ENCODE measurements at places on chromosomes 7 and 10.
A peak's percentile ranks its signal among the peaks of the same experiment; 100 is the strongest.

- DNase-seq, result no peak
Measured at GRCh38 chr7:132537456-132538145, 38.7 kb downstream of the PLXNA4 start.

- DNase-seq, result peak; percentile 30
Measured at GRCh38 chr7:157471259-157472125, 134.7 kb downstream of the DNAJB6 start.

GRCh38 chr10:63744060-63744941 lies 223.1 kb downstream of the REEP3 start:
- DNase-seq, result no peak

- DNase-seq, result no peak
Measured at GRCh38 chr7:104960741-104961448, 53.1 kb upstream of the KMT2E start.

- DNase-seq, result no peak
Measured at GRCh38 chr7:134985894-134986362, 380 bp upstream of the AGBL3 start.

- DNase-seq, result no peak
Measured at GRCh38 chr10:88858491-88858890, 6.8 kb upstream of the ANKRD22 start.

DNA sequence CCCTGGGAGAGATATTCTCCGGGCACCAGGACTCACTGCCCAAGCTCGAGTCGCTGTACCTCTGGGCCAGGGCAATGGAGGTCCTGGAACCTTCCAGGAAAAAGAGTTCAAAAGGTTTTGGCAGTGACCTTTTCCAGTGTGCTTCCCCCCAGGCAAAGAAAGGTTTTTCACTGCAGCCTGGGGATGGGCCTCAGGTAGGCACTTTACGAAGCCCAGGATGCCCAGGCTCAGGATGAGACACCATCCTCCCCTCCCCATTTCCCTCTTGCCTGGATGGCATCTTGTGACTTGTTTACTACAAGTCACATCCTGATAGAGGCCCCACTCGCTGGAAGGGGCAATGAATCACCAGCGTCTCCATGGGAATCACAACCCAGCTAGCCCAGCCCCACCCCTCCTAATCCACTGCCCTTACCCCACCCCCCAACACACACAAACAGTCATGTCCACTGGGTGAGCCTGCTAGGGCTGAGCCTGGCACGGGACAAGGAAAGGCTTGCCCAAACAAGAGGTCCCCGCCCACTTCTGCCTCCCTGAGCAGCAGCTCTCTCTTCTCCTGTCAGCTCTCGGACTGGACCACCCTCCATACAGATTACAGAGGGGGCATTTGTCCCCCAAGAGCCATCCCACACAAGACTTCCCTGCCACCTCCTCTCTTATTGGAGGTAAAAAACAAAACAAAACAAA lies 93.8 kb upstream of the SMNDC1 start:
- no peak for DNase-seq

- DNase-seq, result no peak
Measured at GRCh38 chr10:8407501-8408021, 353.1 kb downstream of the GATA3 start.

DNA sequence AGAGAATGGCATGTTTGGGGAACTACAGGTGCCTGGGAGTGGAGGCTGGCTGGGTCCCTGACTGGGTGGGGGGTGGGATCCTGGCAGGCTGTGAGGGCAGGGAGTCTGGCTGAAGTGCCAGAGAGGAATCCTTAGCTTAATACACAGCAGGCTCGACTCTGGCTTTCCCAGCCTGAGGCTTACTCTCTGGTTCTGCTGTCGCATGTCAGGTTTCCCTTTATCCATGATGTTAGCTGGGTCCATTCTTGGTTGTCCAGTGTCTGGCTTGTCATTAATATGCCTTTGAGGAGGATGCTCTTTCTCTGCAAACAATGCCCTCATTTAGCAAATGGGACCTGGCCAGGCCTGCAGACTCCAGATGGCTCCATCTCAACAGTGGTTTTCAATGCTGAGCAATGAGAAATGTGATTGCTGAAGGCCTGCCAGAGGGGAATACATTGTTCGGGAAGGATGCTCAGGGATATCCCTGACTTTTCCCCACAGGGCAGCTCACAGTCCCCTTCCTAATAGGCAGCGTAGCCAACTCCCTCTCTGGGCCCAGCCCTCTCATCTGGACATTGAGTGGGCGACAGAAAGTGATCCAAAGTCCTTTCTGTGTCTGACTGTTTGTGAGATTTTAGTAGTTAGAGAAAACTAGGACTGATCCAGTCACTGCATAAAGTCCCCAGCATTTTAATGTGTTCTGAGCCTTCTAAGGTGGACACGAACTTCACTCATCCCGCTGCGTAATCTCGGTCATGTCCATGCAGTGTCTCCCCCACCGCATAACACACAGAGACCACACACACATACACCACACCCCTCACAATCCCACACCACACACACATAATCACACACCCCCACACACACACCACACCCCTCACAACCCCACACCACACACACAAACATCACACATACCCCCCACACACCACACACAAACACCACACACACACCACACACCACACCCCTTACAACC lies 124.9 kb downstream of the ANLN start:
- no peak for DNase-seq

DNA sequence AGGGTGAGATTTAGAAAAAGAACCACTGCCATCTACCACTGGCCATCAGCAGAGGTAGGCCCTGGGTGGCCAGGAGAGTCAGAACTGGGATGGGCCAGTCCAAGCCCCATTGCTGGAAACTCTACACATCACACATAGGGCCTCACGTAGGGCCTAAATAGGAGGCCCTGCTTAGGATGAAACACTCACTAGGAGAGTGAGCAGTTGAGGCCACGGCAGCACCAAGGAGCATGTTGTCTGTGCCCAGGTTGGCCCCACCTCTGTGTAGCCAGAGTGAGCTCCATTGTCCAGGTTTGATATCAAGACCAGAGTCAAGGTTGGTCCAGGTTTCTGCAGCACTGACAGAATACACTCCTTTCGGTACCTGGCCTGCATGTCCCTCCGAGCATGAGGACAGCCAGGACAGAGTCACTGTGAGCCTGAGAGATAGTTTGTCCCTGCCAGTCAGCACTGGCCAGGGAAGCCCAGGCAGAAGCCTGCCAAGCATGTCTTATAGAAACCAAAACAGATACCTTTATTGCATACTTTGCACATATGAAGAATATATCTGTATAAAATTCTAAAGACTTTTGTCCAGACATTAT lies 77.9 kb upstream of the CAMK2B start:
- no peak for DNase-seq

DNA sequence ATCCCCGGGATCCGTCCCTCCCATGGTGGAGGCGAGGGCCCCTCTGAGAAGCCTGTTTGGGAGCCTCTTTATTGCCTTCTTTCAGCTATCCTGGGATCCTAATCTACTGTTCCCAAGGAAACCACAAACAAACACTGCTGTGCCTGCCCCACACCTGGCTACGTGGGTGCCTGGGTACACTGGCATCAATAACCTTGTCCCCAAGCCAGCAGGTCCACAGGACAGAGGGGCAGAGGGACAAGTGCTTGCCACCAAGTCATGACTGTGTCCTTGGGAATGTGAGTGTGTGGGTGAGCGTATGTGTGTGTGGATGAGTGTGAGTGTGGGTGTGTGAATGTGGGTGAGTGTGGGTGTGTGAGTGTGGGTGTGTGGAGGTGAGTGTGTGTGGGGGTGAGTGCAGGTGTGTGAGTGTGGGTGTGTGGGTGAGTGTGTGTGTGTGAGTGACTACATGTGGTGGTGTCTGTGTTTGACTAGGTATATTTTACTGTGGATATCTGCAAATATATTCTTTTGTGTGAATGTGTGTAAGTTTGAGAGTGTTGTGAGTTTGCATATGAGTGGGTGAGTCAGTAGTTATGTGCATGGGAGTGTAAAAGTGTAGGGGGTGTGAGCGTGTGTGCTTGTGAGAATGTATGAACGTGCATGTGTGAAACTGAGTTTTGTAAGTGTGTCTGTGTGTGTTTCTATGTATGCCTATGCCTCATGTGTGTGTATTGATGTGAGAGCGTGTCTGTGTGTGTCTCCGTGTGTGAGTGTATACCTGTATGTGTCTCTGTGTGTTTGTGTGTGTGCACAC lies 96.1 kb downstream of the TNS3 start:
- no peak for DNase-seq

DNA sequence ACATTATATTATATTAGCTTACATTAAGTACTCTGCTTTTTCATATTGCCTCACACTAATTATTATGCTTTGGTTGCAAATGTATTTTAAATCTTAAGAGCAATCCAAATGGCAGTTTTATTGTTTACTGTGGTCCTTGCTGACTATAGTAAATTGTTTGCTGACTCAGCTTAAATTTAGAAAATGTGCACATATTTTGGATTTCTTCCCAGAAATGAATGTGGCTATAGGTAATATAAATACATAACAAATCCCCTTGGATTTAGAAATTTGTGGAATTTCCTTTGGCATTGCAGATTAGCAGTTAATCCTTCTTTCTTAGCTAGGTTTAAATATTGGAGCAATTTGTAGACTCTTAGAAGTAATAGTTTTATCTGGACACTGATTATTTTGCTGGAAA lies 565.8 kb downstream of the NRG3 start:
- DNase-seq, result no peak

- no peak for DNase-seq
Measured at GRCh38 chr7:143369678-143370651, 7.5 kb upstream of the FAM131B start.

GRCh38 chr10:47252093-47252780 lies 47.8 kb upstream of the GDF10 start:
- DNase-seq, result no peak

DNA sequence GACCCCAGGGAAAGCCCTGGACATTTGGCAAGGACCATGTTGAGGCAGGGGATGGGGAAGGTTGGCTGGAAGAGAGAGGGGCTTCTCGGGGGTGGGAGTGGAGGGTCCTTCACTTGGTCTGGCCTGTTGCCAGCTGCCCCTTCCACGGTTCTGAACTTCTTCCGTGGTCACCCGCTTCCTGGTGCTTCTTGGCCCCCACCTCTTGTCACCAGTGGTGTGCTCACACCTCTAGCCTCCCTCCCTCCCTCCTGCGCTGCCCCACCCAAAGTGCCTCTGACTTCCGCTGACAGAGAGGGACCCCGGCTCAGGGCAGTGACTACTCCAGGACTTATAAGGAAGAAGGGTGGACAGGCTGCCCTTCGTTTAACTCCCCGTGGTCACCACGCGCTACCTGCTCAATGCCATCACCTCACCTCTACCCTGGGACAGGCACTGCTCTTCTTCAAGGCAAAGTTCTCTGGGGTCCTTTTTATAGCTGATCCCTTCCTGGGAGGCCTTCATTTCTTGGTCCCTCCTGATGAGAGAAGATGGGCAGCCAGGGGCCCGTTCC lies at the start of gene MUC12:
Gene MUC12, plus strand, starts transcription at position 500 of the 550 bp plus-strand sequence. CDS start 58 bp downstream, outside the sequence.
- DNase-seq, result no peak

GRCh38 chr10:98664329-98665042 lies 217.8 kb upstream of the HPS1 start:
- peak; percentile 37 for DNase-seq

DNA sequence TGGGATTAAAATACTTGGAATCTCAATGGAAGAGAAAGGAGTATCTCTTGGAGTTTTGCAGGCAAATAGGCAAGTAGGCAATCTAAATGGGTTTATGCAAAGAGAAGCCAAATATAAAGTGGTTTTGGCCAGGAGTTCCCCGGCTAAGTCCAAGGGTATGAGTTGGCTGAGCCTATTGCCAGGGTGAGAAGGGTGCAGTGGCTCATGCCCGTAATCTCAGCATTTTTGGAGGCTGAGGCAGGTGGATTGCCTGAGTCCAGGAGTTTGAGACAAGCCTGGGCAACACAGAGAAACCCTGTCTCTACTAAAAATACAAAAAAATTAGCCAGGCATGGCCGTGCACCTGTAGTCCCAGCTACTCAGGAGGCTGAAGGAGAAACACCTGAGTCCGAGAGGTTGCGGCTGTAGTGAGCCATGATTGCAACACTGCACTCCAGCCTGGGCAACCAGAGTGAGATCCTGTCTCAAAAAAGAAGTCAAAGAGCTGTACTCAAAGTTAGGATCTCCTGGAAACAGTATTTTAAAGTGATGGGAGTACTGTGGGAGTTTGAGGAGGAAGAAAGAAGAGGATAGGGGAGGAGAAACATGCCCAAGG lies 130.4 kb upstream of the RAB18 start:
- no peak for DNase-seq

DNA sequence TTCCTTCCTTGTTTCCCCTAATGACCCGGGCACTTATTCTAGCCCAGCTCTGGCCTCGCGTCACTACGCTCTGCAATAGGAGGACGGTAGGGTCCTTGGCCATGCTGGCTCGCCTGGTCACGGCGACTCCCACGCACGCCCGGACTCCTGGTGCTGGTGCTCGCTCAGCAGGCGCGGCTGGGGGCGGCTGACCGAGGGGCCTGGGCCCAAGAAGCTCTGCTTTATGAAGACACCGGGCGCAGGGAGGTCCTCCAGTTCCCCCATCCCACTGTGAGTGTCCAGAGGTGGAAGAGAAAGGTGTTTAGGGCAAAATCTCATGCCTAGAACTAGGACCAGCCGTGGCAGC lies 54.2 kb upstream of the ZNF32 start:
- DNase-seq, result no peak

GRCh38 chr7:33836797-33837355 lies 68.5 kb upstream of the BMPER start:
- DNase-seq, result peak; percentile 36

- DNase-seq, result no peak
Measured at GRCh38 chr10:97532935-97533671, 34.4 kb downstream of the UBTD1 start.

- DNase-seq, result no peak
Measured at GRCh38 chr7:91265693-91266066, 1.4 kb downstream of the FZD1 start.

DNA sequence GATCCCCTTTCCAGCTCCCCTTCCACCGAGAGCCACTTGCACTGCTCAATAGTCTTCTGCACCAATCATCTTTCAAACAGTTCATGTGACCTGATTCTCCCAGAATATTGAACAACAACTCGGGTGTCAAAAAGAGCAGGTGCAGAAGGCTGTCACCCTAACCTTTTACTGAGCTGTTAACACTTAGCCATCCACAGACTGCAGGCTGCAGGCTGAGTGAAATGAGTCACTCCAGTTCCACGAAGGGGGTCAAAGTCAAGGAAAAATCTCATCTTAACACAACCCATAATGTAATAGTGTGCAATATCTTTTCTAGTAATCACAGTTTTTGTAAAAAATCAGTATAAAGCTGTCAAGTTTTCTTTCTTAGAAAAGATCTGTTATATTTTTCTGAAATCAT lies 63.1 kb downstream of the MTPAP start:
- DNase-seq, result no peak

DNA sequence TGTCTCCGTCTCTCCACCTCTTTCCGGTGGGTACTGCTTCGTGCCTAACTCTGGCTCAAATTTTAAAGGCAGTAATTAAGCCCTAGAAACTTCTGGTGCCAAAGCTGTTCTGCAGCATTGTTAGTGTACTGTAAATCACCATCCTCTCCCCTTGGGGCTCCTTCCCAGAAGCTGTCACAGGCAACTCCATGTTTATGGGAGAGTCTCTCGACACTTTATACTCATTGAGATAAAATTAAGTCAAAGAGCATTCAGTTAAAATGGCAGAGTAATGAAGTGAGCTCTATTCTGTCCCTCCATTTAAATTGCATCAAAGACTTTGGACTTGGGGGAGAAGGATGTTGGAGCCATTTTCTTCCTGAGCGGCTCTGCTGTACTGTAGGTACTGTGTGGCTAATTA lies 274.8 kb downstream of the SFMBT2 start:
- DNase-seq, result no peak

- no peak for DNase-seq
Measured at GRCh38 chr7:16491148-16491547, 25.6 kb upstream of the SOSTDC1 start.
